HFF-Myc (cell line): ENCODE measurements at places on chromosomes 13 and 19.

DNA sequence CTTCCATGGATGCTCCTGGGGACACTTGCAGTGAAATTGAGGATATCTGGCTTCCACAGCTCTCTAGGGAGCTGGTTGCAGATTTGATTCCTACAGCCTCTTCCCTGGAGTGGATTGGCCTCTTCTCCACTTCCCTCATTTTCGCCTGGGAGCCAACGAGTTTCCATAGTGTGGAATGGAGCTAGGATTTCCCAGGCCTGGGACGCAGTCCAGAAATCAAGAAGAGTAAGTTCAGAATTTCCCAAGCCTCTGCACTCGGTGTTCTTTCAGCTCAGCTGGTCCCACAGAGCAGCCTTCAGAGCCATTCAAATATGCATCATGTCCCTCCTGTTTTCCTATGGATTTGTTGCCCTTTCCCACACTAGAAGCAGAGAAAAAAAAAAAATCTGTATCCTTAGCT lies 68.2 kb downstream of the RAP2A start:
- DNase-seq, result no peak

DNA sequence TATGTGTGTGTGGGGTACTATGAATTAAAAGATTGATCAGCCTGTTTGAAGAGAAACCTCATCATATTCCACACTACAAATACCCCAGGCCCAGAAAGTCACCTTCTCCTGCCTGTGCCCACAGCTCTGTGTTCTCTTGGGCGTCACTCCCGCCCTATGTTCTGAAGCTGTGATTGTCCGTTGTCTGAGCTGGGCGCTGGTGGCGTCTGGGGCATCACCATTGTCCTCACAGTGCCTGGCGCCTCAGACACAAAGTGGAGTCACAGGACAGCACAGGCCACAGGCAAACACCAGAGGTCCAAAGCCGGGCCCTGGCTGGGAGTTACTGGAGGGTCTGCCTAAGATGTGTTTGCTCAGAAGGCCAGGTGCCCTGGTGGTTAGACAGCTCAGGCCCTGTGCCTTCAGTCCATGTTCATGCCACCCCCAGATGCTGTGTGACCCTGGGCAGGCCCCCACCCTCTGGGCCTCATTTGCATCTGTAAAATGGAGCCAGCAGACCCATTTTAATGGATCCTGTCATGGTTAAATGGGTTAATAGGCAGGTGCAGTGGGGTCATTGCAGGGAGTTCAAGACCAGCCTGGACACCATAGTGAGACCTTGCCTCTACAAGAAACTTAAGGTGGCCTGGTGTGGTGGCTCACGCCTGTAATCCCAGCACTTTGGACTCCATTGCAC lies 34.5 kb downstream of the DNM2 start:
- DNase-seq, result no peak

- no peak for DNase-seq
Observed at GRCh38 chr19:17620696-17621095, 65.2 kb downstream of the COLGALT1 start.

DNA sequence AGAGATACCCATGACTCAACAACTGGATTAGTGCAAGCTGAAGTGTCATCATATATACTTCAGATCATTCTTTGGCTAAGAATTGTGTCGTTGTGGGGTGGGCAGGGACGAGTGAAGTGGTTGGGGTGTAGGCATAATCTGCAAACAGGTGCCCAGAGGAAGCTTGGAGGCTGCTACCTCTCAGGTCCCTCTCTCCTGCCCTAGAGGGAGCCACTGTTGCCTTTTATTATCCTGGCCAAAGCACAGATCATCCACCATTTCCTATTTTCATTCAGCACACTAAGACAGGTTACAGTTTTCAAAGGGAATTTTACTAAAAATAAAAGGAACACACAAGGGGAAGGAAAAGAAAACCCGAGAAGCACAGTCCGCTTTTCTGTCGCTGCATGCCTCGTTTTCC lies 126.6 kb downstream of the HS6ST3 start:
- no peak for DNase-seq

- no peak for DNase-seq
Observed at GRCh38 chr19:39738814-39739213, 985 bp upstream of the CLC start.

- DNase-seq, result no peak
Observed at GRCh38 chr13:87919956-87920355, 248.8 kb downstream of the SLITRK5 start.

- DNase-seq, result no peak
Observed at GRCh38 chr13:41075034-41075433, 13.7 kb downstream of the WBP4 start.
